GDM1 (cell line): ENCODE measurements at places on chromosomes 3 and 15.
A peak's percentile ranks its signal among the peaks of the same experiment; 100 is the strongest.

DNA sequence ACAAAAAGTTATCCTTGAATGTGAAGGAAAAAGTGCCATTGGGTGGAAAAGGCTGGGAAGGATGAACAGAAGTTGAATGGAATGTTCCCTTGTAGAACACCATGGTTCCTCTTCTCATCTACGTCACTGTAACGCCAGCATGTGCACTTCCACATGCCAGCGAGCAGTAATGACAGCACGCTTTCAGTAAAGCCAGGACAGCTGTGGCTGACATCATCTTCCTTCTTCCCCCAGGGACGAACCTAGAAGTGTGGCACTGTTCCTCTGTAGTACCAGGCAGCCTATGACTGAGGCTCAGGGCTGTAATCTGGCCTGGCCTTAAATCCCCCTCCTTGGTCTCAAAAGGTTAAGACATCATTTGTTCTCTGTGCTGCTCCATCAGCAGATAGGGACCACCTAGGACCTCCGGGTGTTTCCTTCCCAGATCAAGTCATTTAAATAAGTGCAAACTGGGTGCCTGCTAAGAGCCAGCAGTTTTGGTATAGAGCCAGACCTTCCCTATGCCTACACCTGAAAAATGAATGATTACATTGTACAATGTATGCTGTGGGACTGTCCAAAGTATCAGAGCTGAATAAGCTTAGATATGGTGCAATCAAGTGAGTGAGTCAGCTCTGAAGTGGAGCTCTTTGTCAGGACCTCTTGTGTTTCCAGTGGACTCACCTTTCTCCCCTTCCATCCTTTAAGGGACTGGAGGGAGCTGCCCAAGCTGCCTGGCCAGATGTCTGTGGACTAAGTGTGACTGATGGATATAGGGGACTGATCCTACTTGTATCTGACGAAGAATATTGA, 5.6 kb upstream of the SRPRB start:
- no peak for DNase-seq

DNA sequence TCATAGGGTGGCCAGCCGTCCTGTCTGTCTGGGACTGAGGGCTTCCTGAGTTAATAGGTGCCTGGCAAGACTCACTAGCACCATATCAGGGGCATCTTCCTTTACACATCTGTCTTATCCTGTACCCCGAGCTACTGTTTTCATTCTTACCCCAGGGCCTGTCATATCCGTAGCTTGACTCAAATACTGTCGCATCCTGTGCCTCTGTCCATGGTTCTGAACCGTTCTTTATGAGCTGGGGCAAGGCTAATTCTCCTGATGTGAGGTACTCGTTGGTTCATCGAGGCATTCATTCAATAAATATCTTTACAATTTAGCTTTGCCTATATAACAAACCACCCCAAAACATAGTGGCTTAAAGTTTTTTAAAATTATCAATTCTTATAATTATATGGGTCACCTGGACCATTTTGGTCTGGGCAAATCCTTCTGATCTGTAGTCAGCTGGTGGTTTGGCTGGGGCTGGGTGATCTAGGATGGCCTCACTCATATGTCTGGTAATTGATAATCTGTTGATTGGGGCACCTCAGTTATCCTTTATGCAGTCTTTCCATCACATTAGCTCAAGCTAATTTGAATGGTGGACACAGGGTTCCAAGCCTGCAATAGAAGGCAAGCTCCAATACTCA, 121.2 kb downstream of the TLE3 start:
- peak; percentile 37 for DNase-seq

- DNase-seq, result peak; percentile 47
Observed at GRCh38 chr3:142929109-142929508, 34.4 kb downstream of the PAQR9 start.

DNA sequence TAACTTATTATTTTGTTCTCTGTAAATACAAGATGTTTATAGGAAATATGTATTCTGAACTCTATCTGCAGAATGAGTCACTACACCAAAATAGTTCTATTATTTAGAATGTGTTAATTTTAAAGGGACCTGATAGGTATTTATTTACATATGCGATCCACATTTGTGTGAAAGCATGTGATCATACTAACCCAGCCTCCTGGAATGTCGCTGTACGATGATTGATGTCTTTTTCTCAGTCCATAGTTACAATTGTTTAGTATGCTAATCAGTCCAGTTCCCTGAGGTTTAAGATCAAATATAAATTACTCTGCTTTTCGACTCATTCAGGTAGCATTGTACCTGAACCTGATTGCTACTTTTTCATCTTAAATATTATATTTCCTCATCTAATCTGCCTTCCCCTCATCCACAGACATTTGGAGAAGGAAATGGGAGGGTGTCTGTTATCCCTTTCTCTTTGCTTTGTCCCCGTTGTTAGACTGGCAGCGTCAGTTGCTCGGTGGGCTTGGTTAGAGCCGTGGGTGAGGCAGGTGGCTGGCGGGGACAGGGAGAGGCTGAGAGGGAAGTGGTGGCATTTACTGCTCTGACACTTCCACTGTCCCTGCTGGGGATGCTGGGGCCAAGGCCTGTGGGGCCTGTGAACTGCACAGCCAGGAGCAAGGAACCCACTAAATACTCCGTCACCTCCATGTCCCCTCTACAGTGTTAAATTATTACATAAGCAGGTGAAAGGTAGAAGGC, 27.8 kb upstream of the NR2E3 start:
- no peak for DNase-seq

GRCh38 chr15:40763801-40764628, at the start of gene GCHFR:
TSS of gene GCHFR (plus strand) at chr15:40764068. CDS start at chr15:40764181, 113 bp downstream.
- DNase-seq, result no peak

DNA sequence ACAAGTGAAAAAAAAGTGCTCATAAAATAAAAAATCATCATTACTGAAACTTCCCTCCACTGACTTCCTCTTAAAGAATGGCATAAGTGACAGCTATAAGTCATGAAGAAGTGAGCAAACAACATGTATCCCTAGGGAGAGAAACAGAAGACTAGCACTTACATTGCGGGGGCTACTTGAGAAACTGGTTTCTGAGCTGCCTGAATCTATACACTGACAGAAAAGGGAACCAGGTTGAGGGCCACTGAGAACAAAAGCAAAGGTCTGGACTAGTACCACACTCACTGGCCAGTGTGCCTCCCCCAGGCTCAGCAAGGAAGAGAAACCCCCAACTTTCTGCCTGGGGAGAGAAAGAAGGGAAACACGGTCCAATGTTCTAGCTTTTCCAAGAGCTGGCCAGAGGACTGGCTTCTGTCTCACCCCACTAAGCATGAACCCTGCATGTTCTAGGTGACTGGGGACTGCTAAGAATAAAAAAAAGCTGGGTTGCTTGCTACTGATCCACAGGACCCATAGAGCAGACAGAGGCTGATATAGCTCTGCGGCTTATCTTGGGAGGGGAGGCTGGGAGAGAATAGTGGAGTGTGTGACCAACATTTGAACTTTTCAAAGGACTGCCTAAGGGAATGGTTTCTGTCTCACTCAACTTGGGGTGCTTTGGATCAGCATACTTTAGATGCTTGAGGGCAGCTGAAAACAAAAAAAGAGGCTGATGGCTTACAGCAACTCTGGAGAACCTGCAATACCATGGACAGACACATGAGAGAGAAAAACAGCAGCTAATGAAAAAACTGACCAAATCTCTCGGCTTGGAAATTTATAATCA, 8.1 kb downstream of the RAD18 start:
- DNase-seq, result no peak

DNA sequence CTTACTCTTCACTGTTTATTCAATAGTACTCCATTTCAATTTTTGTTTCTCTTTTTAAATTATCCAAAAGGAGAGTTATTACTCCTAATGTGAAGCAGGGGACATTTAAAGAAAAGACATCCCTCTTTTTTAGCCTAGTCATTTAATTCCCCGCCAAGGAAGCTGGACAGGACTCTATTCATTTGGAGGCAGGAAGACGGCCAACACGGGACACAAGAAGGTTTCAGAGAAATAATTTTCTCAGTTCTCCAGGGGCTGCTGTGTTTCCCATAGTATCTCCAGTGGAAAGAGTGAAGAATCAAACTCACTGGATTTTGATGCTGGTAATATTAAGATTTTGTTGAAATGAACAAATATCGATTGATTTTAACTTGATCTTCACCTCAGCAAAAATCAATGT, 833.7 kb downstream of the ROBO2 start:
- DNase-seq, result no peak
